ENCODE measurements at places on chromosomes 1 and 21.
A peak's percentile ranks its signal among the peaks of the same experiment; 100 is the strongest.

- DNase-seq, result no peak
Measured at GRCh38 chr1:224675590-224675989, 59.5 kb downstream of the CNIH3 start.

DNA sequence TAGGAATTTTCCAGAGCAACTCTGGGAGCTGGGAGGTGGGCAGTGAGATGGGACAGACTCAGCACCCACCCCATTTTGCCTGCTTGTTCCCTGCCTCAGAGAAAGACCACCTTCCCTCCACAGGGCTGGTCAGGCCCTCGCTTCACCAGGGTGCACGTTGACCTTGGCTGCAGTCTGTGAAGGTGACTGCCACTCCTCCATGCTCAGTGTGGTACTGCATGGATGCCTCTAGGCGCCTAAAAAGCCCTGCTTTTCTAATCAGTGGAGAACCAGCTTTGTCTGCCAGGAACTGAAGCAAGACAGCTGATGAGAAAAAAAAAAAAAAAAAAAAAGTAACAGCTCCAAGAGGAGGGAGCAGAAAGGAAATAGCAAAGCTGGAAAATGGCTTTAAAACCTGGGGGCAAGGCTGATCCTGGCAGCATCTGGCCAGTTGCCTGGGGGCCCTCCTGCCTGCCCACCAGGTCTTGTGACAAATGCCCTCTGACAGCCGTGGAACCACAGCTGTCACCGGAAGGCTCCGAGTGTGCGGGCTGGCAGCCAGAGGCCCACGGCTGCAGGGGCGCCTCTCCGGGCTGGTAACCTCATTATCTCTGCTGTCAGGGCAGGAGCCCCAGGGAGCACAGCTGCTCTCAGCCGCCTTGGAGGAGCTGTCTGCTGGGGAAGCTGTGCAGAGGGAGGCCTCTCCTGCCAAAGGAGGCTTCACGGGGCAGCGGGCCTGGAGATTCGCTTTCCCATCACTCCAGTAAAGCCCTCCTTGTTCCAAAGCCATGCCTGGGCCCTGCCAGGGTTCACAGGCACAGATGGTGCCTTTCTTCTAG lies 13.7 kb downstream of the KIAA1614 start:
- no peak for DNase-seq

DNA sequence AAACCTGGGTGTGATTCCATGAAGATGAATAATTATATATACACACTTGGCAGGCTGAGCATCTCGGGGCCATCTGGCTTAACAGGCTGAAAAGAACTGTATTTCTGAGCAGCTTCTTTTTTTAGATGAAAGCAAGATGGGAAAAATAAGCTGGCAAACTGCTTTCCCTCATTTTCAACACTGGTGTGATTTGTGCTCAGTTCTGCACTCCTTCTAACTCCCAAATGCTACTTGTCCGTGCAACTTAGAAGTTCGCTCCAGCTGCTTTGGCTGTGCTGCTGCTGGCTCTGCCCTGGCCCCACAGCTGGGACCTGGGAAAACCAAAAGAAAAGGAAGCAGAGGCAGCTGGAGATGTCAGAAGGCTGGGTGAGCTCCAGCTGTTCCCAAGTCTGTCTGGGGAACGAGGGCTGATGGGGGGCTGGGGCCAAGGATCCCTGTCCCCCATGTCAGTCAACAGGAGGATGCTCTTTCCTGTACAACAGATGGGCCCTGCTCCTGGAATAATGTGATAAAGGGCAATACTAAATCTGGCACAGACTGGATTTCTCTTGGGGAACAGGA lies 44.9 kb downstream of the PAFAH2 start:
- no peak for DNase-seq

DNA sequence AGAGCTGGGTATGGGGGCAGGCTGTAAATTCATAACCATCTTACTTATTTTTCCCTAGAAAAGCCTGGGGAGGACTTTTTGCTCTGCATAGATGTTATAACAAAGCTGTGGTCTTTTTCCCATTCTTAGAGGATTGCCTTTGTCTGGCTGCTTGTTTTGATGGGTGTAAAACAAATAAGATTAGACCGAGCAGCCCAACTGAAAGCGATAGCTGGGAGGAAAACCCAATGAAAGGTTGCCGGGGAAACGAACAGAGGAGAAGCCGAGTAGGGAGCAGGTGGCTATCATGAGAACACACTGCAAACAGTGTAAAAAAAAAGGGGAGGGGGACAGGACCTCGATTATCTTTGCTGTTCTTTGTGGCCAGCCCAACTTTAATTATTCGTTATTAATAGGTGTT lies 1.9 kb downstream of the ELAVL4 start:
- DNase-seq, result no peak

GRCh38 chr21:37483776-37484175 lies 117.2 kb downstream of the DYRK1A start:
- no peak for DNase-seq

GRCh38 chr1:106925750-106926149 lies 130.7 kb upstream of the PRMT6 start:
- no peak for DNase-seq

- DNase-seq, result no peak
Measured at GRCh38 chr1:6450005-6450450, 15.9 kb downstream of the TNFRSF25 start.

DNA sequence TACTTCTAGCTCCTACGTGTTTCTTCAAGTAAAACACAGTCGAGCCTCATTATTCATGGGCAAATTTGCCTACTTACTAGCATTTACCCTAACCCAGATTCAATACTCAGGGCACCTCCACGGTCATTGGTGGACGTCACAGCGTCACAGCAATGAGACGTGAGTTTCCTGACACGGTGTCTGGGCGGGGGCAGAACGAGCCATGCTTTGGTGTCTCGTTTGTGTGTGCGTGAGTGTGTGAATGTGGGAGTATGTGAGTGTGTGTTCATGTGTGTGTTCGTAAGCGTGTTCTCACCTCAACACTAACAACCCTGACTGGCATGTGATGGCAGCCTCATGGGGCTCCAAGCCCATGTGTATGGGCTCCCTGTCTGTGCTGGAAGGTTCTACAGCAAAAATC lies 17.5 kb upstream of the COL18A1 start:
- no peak for DNase-seq

DNA sequence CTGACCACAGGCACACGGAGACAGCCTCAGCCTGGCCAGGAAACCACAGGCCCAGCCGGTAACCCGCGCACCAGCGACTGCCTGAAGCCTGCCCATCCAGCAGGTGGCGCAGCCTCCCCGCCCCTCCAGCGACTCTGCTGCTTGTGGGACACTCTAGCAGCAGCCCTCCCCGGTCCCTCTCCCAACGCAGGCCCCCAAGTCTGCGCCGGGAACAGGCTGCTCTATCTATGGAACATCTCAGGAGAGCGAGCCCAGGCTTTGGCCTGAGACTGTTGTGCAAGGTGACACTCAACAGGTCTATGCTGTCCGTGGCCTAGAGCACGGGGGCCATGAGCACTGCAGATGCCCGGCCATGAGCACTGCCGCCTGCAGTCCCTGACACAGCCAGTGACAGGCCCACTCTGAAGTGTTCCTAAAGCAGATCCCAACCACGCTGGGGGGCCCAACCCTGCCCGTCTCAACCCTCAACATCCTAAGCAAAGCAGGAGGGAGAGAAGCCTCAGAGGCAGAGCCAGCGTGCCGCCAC lies 28.4 kb downstream of the WDR4 start:
- DNase-seq, result no peak

DNA sequence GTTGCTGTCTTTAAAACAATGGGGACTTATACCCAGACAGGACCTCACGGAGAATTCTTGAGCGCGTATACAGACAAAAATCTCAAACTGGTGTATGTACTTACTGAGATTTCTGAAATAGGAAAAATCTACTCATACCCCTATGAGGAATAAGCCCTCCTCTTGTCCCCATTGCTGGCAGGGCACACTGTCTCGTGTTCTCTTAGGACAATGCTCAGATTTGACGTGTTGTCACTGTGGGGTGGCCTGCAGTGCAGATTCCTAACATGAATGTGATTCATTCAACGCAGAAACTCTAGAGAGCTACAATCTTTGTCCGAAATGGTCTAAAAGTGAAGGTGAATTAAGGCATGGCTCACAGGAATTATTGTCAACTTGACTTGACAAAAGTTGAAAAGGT lies 31.1 kb upstream of the PDE9A start:
- no peak for DNase-seq

DNA sequence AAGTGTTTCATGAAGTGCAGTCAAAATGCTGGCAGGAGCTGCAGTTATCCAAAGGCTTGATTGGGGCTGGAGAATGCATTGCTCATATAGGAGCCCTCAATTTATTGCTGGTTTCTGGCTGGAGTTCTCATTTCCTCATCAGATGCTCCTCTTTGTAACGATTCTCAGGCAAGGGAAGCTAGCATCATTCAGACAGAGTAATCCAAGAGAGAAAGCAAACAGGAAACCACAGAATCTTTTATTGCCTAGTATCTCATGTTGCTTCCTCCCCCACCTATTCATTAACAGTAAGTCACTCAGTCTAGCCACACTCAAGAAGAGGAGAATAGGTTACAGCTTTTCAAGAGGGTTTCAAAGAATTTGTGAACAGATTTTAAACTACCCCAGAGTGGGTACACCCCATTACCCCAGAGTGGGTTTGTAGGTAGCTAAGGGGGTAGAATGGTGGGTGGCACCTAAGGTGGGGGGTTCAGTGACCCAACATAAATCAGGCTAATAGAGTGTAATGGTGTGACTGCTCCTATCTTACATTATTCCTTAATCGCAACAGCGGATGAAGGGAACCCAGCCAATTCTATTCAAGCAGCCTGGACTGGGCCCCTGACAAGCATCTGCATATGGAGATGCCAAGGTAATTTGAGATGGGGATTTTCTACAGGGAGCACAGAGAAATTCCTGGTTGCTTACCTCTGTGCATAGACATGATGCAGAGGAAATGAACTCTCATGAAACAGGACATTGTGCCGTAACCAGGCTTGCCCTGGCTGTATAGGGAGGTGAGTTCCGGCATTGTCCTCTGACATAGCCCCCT lies 67.1 kb downstream of the KCNJ15 start:
- no peak for DNase-seq

DNA sequence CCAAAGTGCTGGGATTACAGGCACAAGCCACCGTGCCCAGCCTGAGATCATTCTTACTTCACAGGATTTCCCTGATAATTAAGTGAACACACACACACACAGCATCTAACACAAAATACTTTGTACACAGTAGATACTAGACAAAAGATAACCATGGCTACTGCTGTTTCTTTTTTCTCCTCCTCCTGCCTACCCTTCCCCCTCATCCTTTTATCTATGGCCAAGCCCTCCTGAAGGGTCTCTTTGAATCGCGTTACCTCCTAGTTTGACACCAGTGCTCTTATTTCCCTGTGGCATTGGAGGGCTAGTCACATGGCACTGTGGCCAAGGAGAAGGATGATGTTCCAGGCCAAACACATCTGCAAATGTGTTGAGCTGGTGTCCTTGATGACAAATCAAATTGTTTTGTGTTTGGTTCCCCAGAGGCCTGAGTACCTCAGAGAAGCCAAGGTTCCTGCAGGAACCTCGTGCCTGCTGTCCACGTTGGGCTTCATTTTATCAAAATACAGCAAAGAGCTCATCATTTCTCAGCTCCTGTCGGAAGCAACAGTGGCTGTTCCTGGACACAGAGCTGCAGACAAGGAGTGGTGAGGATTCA lies 20.6 kb downstream of the NDUFS5 start:
- DNase-seq, result no peak

DNA sequence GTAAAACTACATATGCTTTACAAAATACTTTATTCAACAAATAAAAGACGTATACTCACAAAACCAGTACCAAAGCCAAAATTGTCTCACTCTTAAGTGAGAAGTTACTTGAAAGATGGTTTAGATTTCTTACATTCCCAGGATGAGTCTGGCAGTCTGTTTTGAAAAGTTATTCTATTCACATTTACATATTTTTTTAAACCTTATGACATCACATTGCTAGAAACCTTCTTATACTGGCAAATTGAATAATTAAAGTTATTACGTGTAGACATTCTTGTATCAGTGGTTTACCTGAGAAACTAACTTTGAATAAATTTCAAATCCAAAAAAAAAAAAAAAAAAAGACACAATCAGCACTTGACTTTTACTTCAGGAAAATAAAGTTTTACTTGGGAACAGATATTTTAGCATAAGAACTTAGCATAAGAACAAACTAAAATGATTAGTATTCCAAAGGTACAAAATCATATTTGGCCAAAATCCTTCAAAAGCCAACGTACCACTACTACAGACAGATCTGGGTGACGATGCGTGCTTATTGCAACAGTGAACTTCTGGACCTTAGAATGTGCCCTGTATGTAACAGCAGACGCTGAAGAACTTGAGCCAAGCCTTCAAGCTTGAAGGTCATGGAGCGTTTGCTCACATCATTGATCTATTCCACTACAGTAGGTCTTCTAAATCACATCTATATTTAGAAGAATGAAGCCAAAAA lies 2.5 kb downstream of the CDC42BPA start:
- DNase-seq, result no peak

DNA sequence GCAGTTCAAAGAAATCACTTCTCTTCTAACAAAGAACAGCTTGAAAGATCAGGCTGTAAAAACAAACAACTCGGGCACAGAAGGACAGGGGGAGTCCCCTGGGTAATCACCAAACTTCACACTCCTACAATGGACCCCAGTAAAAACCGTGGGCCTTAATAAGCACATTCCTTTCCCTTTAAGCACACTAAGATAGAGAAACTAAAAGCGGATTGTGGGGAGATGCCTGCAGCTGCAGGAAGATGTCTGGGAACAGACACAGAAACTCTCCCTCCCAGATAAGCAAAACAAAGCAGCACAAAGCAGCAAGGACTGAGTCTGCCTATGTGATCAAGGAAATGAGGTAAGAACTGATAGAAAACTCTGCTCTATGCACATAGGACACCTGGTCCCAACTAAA lies 37.6 kb upstream of the CTBS start:
- no peak for DNase-seq

- no peak for DNase-seq
Measured at GRCh38 chr1:48916130-48917069, 139.7 kb upstream of the BEND5 start.

GRCh38 chr1:225710804-225711203 lies 57.9 kb upstream of the ENAH start:
- peak; percentile 53 for DNase-seq

DNA sequence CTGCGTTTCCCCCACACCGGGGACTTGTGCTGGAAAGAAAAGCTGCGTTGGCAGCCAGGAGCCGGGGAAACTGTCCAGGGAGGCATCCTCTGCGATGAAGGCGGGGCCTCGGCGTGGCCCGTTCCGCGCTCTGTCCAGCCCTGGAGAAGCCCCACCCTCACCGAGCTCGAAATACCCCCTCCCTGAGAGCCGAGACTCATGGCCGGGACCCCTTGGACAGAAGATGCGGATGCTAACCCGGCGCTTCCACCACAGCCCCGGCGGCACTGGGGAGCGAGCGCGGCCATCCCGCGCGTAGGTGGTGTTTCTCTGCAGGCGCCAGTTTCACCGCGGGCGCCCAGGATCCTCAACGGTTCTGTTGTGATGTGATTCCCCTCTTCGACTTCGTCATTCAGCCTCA lies 31.6 kb downstream of the PDE9A start:
- no peak for DNase-seq

- no peak for DNase-seq
Measured at GRCh38 chr1:100646001-100646400, 73.5 kb upstream of the VCAM1 start.

- DNase-seq, result no peak
Measured at GRCh38 chr1:1442069-1442770, 6.7 kb downstream of the VWA1 start.

Measured in lower leg skin (tissue), 4 donors.